ENCODE measurements at places on chromosomes 4 and X.

GRCh38 chrX:115344885-115345614, 55.5 kb downstream of the LUZP4 start:
- no peak for DNase-seq

GRCh38 chr4:41619161-41619560, 81.2 kb downstream of the LIMCH1 start:
- DNase-seq: no peak

GRCh38 chr4:100786481-100786880, 268.7 kb upstream of the EMCN start:
- no peak for DNase-seq

GRCh38 chr4:160406263-160406825, 1303.5 kb downstream of the RAPGEF2 start:
- no peak for DNase-seq

- no peak for DNase-seq
Measured at GRCh38 chr4:53576676-53577372, 14.5 kb downstream of the LNX1 start.

DNA sequence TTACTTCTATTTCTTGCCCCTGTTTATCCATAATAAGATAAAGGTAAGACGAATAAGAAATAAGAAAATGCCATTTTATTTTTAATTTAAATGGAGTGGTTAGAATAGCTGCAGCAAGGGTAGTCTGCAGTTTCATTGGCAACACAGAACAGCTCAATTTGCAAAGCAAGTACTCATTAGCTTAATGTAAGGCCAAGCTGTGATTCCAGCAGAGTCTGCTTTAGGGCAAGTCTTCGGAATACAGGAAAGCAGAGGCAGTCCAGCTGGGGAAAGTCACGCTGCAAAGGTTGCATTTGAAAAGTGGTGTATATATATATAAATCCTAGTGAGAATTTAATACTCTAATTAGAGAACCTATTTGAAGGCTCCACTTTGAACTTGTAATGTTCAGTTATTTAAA, 59.0 kb downstream of the ANXA10 start:
- no peak for DNase-seq

- DNase-seq: no peak
Measured at GRCh38 chr4:119498527-119498926, 130.1 kb downstream of the PDE5A start.
